Kidney glomerular epithelial cell (primary cell): ENCODE measurements at places on chromosomes 4 and X.

- no peak for DNase-seq
Observed at GRCh38 chrX:97705936-97706335, 822.2 kb downstream of the RPA4 start.

GRCh38 chrX:29541038-29541437 is 674.3 kb upstream of the MAGEB2 start:
- no peak for DNase-seq

GRCh38 chr4:11954093-11954492 is 525.4 kb upstream of the HS3ST1 start:
- no peak for DNase-seq

DNA sequence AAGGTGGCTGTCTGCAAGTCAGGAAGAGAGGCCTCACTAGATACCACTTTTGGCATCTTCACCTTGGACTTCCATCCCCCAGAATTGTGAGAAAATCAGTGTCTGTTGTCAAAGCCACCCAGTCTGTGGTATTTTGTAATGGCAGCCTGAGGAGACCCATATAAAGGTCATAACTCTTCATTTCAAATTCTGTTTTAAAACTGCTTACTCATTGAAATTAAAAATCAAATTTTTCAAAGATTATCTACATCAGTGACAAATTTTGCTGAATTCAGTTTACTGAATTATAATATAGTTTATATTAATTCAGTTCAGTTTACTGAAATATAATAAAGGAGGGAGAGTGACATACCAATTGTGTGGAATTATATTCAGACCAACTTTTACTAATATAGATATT is 133.1 kb upstream of the IL15 start:
- DNase-seq: no peak

- DNase-seq: no peak
Observed at GRCh38 chr4:129998436-129999150, 902.6 kb downstream of the C4orf33 start.

DNA sequence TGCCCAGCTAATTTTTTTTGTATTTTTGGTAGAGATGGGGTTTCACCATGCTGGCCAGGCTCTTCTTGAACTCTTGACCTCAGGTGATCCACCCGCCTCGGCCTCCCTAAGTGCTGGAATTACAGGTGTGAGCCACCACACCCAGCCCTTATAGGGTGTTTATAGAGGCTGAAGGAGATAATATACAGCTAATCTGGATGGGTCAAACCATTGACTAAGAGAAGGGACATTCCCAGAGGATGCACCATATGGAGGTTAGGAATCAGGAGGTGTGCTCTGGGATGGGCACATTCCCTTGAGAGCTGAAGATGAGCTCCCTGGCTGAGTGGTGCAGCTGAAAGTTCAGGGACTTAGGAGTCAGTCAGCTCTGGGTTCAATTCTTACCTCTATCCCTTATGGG is 68.3 kb upstream of the SHISA3 start:
- DNase-seq: no peak

DNA sequence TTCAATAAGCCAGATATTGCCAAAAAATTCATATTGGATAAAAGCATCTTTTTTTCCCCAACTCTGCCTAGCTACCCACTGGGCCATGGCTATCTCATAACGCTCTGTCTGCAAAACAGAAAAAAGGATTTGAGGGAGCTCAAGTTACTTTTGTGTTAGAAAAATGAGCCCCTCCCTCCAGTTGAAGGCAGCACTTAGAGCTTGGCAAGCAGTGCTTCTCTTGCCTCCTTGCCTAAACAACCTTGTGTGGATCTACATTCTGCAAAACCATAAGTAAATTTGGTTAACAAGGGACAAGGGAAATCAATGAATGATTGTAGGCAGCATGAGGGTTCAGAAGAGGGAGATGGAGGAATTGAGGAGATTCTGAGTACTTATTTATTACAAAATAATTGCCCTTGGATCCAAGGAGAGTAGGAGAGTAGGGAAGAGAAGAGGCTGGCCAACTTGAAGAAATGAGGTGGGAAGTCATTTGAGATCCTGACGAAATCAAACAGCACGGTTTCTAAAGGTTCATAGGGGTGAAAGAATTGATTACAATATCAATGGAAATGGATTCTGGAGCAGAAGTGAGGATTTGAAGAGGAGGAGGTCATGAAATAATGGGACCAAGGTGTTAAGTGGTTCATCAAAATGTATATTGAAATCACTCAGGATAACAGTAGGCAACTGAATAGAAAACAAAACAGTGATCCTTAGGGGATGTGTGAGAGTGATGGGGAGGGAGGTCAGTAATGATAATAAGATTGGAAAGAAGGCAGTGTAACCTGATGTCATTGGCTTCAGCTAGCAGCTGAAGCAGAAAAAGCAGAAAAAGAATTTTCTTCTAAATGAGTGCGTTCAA is 434.8 kb upstream of the IGFBP7 start:
- no peak for DNase-seq

- no peak for DNase-seq
Observed at GRCh38 chr4:42625329-42625728, 31.6 kb downstream of the ATP8A1 start.

DNA sequence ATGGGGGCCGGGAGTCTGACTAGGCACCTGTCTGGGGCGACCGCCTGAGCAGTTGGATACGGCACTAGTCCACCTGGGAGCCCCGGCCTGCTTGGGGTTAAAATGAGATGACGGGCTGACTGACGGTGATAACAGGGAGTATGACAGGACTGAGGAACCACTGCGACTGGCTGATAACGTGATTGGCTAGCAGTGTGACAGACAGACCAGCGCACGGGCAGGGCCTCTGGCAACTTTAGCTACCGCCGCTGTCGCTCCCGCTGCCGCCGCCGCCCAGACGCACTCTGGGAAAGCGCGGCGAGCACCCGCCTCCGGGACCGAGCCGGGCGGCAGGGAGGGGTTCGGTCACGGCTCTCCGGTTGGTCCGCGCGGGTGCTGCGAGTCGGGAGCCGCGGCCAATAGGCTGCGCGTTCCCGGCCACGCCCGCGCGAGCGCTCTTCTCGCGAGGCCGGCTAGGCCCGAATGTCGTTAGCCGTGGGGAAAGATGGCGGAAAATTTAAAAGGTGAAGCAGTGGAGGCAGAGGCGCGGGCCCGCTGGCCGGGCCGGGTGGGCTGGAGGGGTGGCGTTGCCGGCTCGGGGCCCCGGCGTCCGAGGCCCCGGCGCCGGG is at the start of gene SUV39H1:
SUV39H1 (plus strand) TSS at position 434 of the 608 bp plus-strand sequence; CDS start at position 485, 51 bp downstream.
- peak; percentile 59 for DNase-seq

DNA sequence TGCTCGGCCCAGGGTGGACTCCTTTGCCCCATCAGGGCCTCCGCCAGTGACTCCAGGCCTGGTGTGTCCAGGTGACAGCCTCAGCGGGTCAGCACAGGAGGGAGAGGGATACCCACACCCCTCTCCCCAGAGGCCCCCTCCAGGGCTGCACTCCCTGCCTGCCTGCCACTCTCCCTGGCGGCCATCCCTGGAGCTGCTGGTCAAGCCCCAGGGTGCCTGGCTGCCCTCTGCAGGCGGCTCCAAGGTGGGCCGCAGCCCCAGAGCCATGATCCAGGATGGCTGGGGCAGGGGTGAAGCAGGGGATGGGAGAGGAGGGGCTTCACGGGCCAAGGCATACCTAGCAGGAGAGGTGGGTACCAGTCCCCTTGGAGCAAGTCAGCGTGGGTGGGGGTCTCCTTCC is 3.8 kb downstream of the FGFRL1 start:
- no peak for DNase-seq

DNA sequence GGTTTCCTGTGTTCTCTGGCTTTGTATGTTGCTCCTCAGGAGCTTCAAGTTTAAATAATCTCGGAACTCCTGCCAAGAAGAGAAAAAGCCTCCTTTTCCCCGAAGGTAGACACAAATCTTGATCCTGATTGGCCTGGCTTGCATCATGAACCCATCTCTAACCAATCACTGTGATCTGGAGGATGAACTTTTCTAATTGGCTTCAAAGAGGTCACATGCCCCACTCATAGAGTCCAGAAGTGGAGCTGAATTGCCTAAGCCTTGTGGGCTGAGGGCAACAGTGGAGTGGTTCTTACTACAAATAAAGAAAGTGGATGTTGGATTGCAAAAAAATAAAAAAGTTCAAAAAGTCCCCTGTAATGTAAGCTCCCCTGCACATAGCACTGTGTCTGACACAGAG is 245.9 kb downstream of the MID1IP1 start:
- no peak for DNase-seq

GRCh38 chr4:74418063-74418670 is 26.8 kb upstream of the AREG start:
- DNase-seq: peak; percentile 44

DNA sequence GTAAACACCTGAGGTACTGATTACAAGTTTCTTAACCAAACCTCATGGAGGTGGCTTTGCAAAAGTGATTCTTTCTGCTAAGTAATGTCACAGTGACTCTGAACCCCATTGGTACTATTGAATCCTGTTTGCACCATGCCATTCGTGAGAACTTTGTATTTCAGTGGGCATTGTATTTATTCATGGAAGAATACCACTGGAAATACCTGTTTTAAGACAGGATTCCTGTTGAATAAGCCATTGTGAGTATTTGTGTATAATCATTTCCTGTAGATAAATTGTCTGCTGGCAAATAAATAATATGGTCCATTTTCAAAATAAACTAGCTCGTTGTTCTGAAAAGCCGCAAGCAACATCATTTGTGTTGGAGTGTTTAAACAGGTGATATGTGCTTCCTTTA is 136.4 kb upstream of the GUCY1A1 start:
- DNase-seq: no peak

- DNase-seq: no peak
Observed at GRCh38 chr4:8685831-8686230, 93.3 kb downstream of the CPZ start.

DNA sequence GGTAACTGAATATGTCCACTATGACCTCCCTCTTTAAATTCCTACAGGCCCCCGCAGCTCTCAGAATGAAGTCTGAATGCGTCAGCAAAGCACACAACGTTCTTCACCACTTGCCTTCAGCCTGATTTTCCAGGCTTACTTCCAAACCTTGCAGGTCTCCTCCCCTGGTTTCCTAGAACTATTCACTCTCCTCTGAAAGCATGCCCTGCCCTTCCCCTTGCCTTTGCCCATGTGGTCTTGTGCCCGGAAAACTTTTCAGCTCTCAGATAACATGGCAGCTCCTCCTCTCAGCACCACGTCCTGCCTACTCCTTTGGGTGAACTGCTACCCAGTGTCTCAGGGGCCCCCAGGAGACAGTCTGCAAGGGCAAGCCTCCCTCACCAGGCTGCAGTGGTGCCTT is 268.5 kb upstream of the LDB2 start:
- no peak for DNase-seq

DNA sequence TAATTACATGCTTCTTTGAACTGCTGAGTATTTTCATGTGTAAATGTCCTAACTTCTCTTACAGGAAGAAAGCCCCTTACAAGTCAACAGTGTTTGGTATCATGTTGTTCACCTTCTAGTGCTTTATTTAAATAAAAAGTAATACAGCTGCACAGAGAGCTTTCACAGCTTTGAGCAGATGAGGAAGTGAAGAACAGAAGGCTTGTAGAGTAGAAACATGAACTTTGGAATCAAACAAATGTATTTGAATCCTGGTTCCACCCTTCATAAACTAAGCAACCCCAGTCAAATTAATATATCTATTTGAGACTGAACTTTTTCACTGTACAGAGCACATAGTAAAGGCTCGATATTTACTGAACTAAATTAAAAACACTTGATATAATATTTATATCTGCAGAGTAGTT is 120.5 kb downstream of the CAMK2D start:
- DNase-seq: no peak

DNA sequence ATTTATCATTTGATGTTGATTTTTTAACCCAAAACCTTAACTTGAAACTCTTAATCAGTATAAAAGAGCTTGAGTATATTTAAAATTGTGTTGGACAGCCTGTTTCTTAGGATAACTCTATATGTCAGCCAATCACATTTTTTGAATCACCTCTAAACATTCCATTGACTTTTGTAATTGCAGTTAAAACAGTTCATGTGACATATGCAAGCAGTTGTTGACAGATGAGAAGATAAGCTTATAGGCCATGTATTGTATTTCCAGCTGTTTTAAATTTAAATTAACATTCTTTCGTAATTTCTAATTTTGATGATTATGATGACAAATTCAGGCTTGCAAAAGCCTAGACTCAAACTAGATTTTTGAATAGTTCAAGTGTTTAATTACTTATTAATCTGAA is 17.4 kb downstream of the VEGFC start:
- DNase-seq: no peak

DNA sequence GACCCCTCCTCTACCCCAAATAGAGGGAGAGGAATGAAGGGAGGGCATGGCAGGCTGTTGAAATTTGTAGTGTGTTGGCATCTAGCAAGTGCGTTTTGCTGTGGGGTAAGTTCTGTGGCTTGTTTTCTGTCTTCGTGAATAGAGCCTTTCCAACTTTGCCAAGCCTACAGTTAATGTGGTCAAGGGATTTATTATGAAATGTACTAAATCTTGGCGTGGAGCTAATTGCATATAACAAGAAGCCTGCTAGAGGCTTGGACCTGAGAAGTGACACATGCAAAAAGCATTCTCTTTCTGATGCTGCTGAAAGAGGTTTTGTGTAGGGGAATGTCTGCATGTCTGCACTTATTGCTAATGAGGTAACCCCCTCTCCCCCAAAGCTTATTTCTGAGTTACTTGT is 132.2 kb downstream of the BMPR1B start:
- no peak for DNase-seq

- no peak for DNase-seq
Observed at GRCh38 chr4:143241892-143242291, 57.2 kb downstream of the USP38 start.

DNA sequence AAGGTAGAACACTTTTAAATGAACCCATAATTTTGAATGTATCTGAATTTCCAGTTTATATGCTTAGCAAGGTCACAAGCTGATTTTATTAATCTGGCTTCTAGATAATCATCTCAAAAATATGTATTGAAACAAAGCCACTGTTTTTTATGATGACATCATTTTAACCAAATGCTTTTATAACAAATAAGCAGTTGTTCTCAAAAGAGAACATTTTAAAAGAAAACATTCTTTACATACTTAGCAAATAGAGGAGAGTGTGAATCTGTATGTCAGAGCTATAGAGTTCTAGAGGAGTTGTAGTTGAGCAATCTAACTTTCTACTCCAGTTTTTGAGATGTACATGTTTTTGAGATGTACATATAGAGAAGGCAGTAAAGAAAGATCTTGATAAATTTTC is 42.5 kb downstream of the LAMP2 start:
- DNase-seq: no peak

DNA sequence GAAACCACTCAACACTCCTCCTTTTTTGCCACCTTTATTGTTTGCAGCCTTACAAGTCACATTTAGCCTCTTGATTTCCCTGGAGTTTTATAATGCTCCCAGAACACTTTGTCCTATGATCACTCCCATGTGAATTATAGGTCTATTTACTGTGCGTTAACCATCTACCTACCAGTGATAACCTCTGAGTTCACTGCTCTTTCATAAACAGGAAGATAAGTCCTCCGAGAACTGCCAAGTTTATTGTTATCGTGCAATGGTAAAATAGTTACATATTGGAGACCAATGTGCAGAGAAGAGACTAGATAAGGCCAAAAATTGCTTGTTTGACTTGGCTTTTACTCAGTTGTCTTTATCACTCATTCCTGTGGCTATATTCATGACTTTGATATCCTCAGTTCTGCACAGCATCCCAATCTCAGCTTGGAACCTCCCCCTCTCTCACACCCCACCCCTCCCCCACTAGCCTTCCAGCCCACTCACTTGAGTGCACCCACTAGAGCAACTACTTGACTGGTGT is 12.9 kb upstream of the NUDT9 start:
- no peak for DNase-seq
